ENCODE measurements at places on chromosomes 2 and 18.

GRCh38 chr2:40760071-40760666 lies 308.3 kb upstream of the SLC8A1 start:
- peak; percentile 67 for DNase-seq

- DNase-seq = no peak
Observed at GRCh38 chr2:210844016-210844415, 287.6 kb downstream of the CPS1 start.

DNA sequence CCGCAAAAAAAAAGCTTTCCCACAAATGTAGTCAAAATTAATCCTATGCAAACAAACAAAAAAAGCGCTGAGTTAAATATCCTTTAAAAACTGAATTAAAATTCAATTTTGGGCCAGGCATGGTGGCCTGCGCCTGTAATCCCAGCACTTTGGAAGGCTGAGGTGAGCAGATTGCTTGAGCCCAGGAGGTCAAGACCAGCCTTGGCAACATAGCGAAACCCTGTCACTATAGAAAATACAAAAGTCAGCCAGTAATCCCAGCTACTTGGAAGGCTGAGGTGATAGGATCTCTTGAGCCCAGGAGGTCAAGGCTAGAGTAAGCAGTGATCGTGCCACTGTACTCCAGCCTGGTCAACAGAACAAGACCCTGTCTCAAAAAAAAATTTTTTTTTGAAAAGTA lies 8.8 kb upstream of the MARCHF7 start:
- no peak for DNase-seq

GRCh38 chr2:24731040-24731439 lies 62.2 kb downstream of the PTRHD1 start:
- no peak for DNase-seq

- peak; percentile 81 for DNase-seq
Observed at GRCh38 chr2:241217320-241218031, 29.0 kb downstream of the ANO7 start.

GRCh38 chr2:231853105-231853504 lies 66.9 kb downstream of the COPS7B start:
- DNase-seq = no peak

DNA sequence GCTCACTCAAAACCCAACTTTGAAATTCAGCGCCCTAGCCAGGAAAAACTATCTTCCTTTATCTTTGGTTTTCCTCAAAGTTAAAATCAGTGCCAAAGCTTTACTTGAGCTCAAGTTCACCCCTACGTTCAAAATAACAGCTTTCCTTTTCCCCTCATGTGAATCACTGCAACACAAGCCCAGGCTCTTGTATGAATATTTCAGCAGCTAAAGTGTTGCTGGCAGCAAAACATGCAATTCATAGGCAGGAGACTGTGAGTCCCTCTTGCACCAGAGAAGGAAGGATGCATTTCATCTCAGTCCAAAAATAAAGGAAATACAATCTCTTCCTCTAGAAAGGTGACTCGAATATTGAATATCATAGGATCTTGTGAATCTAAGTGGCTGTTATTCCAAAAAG lies 461.3 kb upstream of the SOX11 start:
- DNase-seq = no peak

DNA sequence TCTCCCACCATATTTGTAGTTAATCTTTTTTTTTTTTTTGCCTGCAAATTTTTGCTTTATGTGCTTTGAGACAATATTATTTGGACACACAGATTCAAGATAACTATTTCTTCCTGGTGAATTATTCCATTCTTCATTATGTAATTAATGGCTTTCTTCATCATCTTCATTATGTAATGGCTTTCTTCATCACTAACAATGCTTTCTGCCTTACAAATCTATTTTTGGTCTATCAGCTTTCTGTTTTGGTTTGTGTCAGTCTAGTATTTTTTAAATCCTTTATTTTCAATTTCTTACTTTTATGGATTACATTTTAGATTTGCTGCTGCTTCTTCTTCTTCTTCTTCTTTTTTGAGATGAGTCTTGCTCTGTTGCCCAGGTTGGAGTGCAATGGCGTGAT lies 60.5 kb downstream of the MSH6 start:
- no peak for DNase-seq

DNA sequence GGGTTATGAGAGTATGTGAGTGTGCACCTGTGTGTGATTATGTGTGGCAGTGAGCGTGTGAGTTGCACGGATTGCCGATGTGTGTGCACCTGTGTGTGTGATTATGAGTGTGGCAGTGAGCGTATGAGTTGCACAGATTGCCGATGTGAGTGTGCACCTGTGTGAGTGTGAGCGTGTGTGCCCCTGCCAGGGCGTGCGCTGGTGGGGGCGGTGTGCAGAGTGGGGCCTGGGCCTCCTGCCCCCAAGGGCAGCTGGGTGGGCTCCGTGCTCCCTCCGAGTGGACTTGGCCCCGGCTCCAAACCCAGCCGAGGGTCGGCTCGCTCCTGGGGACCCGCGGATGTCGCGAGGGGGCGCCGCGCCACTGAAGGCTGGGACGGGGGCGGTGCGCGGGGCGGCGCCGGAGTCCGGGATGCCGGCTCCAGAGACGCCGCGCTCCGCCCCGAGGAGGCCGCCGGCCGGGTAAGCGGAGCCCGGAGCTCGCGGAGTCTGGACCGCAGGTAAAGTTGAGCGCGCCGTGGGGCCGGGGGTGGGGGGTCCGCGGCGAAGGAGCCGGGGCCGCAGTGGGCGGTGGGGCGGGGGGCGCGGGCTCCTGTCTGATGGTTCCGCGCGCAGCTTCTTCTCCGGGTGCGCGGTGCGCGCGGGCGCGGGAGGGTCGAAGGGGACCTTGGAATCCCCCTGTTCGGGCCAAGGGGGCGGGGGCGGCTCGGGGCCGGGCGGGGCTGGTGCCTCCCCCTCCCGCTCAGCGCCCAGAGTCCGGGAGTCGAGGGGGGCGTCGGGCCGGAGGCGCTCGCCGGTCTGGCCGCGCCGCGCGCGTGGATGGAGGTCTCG lies at the start of gene KCNG2:
Gene KCNG2, plus strand, starts transcription at position 421 of the 828 bp plus-strand sequence. CDS start 65,730 bp downstream, outside the sequence.
- DNase-seq = no peak

DNA sequence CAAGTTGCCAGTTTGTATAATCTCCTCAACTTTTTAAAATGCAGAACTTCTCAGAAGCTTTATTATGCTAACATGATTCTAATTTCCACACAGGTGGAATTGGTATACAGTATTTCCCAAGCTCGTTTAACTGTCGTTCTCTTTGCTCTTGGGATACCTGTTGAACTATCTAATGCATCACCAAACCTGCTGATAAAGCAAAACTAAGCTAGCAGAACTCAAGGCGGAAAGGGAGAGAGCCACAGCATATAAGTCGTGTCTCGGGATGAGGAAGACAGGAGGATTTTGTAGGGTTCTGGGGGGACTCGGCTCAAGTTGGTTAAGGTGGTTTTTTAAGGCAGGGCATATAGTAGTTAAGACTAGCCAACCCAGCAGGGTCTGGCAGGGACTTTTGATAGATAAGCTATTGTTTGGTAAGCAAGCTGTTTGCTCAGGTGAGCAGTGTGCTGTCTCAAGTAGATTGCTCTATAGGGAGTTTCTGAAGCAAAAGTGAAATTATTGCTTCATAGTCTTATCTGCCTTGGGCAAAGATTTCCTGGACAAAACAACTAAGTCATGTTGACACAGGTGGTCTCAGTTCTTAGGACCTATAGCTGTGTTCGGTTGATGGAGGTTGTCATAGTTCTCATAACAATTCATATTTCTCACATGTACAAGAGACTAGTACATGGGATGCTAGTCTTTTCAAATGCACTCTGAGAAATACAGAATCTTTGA lies 28.2 kb upstream of the CHRNA1 start:
- DNase-seq = no peak

DNA sequence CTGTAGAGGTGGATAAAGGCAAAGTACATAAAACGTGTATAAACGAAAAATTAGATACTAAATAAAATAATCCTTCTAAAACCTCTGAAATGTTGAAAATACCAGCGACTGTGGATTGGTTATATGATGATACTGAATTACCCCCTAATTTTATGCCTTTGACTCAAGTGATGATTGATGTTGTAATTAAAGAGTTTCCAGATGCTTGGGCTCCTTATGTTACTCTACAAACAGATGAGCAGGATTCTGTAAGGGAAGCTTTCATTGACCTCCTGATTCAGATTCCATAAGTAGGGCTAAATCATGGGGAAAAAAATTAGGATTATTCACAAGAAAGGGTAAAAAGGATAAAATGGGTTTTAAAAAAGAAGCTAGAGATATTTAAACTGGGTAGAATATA lies 418.2 kb upstream of the SLC39A10 start:
- DNase-seq = no peak

- no peak for DNase-seq
Observed at GRCh38 chr2:229703909-229704630, 10.3 kb downstream of the DNER start.
